ENCODE measurements at places on chromosomes 2 and 18.

DNA sequence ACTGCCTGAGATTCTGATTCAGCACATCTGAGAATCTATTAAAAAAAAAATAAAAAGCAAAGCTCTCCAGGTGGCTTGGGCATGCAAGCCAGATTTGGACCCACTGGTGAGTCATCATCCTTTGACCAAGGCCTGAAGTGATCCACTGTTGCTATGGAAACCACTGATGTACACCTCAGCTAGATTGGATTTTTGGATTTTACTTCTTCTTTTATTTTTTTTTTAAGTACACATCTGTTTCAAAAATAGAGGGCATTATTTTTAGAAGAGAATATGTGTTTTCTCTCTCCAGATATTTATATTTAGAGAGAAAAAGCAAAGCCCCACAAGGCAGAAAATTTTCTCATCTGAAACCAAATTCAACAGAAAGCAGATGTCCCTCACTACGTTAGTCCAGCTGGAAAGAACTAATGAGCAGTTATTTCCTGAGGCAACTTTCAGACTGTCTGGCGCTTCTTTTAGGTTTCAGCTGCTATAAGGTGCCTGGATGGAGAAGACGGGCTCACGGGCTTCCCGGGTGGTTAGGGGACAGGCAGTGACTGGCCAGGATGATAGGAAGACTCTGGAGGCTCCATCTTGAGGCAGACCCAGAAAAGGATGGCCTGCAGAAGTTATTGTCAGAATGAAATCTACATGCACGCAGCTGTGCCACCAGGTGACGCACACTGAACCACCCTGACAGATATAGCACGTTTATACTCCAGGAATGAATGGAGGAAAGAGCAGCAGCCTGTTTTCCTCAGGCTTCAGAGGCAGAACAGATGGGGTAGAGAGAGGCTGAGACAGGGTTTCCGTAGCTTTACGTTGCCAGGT, 50.5 kb downstream of the MRPL35 start:
- DNase-seq: no peak

- DNase-seq: no peak
Measured at GRCh38 chr2:201218780-201219179, 35.8 kb downstream of the CASP10 start.

DNA sequence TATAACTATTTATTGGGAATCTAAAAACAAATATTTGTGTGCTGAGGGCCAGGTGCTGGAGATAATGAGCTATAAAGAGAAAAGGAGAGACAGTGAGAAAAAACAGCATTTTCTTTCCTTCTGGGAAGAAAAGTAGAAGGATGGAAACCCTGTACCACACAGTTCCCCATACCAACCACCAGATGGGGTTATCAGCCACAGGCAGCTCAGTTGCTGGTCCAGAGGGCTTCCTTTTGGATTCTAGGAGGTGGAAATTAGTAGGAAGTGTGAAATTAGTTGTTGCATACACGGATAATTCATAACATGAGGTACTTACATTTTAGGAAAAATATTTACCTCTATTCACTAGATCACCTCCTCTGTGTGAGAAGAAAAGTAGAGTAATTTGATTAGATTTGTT, 237.0 kb upstream of the FOSL2 start:
- no peak for DNase-seq

- no peak for DNase-seq
Measured at GRCh38 chr18:72155327-72155726, 388.8 kb downstream of the CBLN2 start.

DNA sequence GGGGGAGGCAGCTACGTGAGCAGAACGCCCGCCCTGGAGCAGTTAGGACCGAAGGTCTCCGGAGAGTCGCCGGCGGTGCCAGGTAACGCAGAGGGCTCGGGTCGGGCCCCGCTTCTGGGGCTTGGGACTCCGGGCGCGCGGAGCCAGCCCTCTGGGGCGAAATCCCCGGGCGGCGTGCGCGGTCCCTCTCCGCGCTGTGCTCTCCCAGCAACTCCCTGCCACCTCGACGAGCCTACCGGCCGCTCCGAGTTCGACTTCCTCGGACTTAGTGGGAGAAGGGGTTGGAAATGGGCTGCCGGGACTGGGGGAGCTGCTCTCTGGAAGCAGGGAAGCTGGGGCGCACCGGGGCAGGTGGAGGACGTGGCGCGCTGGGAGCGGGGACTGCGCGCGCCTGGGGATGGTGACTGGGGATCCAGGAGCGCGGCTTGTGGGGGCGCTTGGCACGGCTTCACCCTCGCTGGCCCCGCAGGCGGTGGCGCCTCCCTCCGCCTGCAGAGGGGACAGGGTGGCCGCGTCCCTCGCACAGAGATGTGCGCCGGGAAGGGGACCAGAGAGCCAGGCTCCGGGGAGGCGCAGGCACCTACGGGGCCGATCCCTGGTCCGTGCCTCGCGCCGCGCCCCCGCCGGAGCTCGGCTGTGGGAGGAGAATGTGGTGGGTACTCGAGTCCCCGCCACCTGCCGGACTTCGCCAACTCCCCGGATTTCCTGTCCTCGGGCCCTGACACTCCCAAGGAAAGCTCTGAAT, 688 bp downstream of the CDH20 start:
- DNase-seq: peak; percentile 86

DNA sequence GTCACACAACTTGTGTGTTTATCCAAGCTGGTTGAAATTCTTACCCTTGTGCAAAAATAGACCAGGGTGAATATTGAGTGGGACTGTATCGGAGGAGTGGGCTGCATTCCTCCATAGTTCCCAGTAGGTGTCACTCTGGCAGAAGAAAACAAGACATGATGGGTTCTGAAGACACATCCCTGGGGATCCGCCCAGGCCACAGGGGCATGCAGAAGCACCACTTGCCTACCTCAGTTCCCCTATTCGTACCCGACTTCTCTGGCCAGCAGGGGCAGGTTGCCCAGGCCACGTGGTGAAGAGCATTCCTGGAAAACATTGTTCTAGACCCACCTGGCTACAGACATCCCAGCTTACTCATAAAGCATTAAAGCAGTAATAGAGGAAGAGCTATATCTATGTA, 168.2 kb downstream of the FAM210A start:
- peak; percentile 66 for DNase-seq

GRCh38 chr18:51169731-51170130, 27.8 kb downstream of the MEX3C start:
- DNase-seq: no peak

- DNase-seq: no peak
Measured at GRCh38 chr18:54382733-54383252, 25.1 kb downstream of the C18orf54 start.

GRCh38 chr2:230947908-230948365, 22.9 kb upstream of the GPR55 start:
- no peak for DNase-seq

DNA sequence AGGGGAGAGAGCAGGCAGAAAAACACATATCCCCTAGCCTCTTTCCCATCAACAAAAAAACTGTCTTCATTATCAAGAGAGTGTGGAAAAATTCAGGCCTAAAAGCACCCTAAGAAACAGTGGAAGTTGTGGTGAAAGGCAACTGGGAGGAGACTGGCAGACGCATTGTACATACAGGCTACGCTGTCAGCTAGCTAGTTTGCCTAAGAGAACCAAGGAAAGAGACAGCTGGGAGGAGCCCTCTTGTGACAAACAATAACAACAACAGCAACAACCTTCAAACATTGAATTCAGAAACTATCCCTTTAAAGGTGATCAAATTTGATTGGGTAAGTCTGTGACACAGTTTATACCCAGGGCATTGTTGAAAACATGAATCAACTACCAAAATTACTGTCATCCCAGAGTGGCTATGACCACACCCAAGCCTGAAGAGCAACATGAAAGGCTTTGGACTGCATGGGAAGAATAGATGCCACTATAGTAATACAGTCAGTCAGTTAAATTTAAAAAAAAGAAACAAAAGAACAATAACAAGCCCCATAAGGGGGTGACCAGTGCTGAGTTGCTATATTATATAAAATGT, 88.9 kb upstream of the CRIM1 start:
- DNase-seq: no peak

DNA sequence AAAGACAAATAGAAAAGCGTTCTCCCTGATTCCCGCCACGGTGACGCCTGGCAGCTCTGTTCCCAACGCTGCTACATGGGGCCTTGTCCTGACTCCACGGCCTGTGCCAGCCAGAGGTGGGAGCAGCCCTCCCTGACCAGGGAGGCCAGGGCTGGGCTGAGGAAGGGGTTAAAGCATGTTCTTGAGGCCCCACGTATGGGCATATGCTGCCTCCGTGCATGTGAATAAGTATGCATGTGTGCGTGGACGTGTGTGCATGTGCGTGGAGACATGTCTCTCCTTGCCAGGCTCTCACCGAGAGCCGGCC, 1.6 kb upstream of the SNED1 start:
- DNase-seq: no peak

- DNase-seq: no peak
Measured at GRCh38 chr2:161547130-161547529, 77.1 kb upstream of the SLC4A10 start.

DNA sequence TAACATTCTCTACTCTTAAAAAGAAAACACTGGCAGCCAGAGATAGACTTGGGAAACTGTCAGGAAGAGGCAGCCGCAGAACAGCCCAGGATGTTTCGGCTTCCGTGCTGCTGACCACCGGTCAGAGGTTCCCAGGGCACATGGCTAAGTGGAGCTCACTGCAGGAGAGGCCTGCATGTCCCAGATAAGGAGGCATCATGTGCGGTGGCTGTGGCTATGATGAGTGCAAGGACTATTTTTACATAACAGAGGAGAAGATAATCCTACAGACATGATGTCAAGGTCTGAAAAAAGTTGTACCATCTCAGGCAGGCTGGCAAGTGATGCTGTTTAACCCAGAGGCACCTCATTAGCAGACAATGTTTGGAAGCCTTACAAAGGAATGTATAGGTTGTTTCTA, 252.3 kb downstream of the CYRIA start:
- DNase-seq: peak; percentile 47

- DNase-seq: no peak
Measured at GRCh38 chr2:24342110-24342910, 18.0 kb downstream of the ITSN2 start.

DNA sequence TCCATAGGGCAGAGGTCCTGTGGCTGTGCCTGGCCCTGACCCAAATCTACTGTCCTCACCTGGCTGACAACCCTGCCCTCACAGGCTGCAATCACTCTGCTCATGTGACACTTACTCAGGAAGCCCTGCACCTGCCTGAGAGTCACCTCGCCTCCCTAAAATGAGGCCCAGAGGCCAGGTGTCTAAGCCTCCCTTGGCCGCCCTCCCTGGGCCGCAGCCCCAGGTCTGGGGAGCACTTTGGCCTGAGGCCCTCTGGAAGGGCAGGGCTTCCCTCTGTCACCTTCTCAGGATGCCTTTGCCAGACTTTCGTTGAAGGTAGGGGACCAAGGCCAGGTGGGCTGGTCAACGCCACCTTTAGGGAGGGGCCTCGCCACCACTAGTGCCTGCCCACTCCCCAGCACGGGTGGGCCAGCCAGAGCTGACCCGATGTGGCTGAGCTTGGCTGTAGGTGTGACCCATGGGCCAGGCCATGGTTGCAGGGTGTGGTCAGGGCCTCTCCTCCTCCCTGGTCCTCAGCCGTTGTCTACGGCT, 6.1 kb upstream of the GPC1 start:
- DNase-seq: no peak

DNA sequence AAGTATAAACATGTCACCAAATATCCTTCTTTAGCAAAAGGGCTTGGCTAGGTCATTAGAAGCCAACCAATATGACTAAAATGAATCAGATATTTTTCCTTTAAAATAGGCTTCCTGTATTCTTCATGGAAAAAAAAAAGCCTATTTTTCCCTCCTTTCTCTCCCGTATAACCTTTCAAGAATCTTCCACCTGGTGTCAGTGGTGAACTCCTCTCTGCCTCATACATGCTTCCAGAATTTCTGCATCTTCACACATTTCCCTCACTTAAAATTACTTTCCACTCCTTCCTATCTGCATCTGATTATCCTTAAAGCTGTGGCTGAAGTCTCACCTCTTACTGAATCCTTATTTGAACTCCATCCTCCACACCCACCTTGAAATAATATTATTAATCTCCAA, 116.9 kb upstream of the FANCL start:
- no peak for DNase-seq

GRCh38 chr2:209619782-209620181, 151.8 kb upstream of the UNC80 start:
- DNase-seq: no peak

GRCh38 chr2:15753811-15754702, 162.4 kb downstream of the DDX1 start:
- no peak for DNase-seq

- no peak for DNase-seq
Measured at GRCh38 chr2:61959381-61960293, 54.2 kb downstream of the COMMD1 start.

DNA sequence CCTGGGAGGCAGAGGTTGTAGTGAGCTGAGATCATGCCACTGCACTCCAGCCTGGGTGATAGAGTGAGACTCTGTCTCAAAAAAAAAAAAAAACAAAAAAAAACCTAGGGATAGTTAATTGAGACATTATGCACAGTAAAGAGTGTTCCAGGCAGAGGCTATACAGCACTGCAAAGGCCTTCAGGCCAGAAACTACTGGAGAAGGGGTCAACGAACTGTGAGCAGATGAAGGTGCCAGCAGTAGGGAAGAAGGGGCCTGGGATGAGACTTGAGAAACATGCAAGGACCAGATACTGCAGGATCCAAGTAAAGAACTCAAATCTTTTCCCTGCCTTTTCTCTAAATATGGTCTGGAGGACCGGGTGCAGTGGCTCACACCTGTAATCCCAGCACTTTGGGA, 26.0 kb upstream of the PCBP1 start:
- DNase-seq: no peak

- DNase-seq: no peak
Measured at GRCh38 chr18:8626414-8627106, 17.3 kb downstream of the RAB12 start.

Data from retina (tissue), 1 donor.